ENCODE measurements at places on chromosomes 2 and 18. TPM values are rescaled to one million over a fixed set of nuclear protein-coding genes. Genes with fewer than 3 reads are reported as not detected.

Gene NEU4
- total RNA-seq: 7.1 TPM

Gene MAB21L4
- total RNA-seq: not detected

Gene GAREM1
- 28.4 TPM for total RNA-seq

Gene FEV
- total RNA-seq: 0.50 TPM

Gene C2orf78
- total RNA-seq: not detected

All from dorsolateral prefrontal cortex (tissue), 122 donors.